ENCODE measurements at places on chromosomes 5 and 9.

- peak; percentile 61 for DNase-seq
These were observed 2.7 kb downstream of the ADAMTS2 start for GRCh38 chr5:179342577-179342976.

DNA sequence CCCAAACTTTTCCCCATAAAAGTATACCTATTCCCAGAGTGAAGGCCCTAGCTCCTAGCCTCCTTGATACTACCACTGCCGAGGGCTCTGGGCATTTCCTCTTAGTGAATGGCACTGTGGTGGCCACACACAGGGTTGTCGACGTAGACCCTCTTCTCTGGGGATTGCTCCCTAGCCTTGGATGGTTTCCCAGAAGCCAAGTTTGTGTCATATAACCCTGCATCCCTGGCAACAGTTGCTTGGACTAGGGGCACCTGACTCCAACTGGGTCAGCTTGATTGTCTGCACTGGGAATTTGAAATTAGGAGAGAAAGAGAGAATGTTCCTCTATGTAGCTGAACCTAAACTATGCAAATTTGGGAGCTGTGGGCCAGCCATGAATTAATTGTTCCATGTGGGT is 32.3 kb upstream of the KIF2A start:
- DNase-seq, result no peak

DNA sequence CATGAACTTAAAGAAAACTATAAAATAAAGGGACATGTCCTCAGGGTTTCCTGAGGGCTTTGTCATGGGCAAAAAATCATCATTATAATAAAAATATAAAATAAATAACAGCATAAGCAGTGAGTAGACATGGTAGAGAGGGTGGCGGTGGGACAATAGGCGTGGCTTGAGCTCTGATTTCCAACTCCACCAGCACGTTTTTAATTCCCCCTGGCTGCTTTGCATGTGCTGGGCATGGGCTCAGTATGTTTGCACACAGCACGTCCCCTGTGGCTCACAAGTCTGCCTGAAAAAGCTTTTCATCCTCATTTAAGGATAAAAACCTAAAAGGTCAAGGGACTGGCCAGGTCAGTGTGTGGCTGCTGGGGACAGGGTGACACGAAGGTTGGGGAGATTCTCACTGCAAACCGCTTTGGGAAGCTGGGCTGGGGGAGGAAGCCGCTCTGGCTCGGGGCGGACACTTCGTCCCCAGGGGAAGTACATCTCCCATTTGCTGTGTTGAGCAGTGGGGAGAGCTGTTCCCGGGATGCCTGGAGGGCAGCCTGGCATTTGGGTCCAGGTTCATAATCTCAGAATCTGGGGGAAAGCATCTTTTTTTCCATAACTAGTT is 32.6 kb downstream of the NKX2-5 start:
- DNase-seq, result no peak

DNA sequence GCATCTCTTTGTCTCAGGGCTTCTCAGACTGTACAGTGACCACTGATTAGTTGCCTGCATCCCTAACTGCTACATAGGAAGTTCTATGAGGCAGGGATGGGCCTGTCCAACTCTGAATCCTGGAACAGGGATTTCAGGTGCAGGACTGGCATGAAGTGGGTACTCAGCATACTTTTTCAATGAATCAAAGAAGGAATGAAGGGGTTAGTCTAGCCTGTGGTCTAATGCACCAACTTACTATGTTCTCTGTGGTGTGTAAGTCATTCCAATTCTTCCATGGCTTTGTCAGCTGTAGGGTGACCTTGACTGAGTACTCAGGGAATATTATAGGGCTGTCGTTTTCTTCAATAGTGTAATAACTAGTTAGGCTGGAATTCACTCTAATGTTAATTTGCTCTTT is 8.3 kb downstream of the COL15A1 start:
- no peak for DNase-seq

- DNase-seq, result no peak
These were observed 90.9 kb upstream of the SLCO6A1 start for GRCh38 chr5:102589661-102590060.

DNA sequence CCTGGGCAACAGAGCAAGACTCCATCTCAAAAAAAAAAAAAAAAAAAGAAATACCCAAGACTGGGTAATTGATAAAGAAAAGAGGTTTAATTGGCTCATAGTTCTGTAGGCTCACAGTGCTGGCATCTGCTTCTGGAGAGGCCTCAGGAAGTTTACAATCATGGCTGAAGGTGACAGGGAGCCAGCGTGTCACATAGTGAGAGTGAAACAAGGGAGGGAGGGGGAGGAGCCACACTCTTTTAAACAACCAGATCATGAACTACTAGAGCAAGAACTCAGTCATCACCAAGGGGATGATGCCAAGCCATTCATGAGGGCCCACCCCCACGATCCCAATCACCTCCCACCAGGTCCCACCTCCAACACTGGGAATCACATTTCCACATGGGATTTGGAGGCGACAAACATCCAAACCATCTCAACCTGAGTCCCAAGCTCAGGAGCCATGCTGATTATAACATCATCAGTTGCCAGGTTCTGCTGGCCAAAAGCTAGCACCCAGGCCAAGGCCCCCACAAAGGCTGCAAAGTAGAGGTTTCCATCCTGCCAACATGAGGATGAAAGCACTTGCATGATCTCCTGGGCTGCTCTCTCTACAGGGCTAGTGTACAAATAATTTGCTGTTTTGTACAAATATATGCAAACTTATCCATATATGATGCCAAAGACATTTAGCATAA is 15.3 kb downstream of the DENND1A start:
- no peak for DNase-seq

DNA sequence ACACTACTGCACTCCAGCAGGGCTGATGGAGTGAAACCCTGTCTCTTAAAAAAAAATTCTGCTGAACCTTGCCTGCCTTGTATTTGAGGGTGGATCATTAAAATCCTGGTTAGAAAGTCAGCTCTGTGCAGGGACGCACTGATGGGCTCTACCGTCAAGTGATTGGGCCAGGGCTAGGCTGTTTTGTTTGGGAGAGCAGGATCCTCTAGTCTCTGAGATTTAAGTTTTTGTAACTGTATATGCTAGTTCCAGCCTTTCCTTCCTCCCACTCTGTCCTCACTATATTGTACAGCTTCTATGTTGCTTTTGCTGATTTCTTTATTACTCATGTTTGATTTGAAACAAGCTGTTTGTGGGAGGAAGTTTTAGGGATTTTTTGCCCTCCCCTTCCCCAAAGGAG is 11.5 kb downstream of the DDX4 start:
- no peak for DNase-seq

GRCh38 chr9:34664281-34665066 is 2.0 kb upstream of the CCL27 start:
- peak; percentile 78 for DNase-seq

DNA sequence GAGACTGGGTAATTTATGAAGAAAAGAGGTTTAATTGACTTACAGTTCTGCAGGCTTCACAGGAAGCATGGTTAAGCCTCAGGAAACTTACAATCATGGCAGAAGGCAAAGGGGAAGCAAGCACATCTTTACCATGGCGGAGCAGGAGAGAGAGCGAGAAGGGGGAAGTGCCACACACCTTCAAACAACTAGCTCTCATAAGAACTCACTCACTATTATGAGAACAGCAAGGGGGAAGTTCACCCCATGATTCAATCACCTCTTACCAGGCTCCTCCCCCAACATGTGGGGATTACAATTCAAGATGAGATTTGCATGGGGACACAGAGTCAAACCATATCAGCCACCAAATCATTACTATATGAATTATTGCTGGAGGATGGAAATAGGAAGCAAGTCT is 30.3 kb upstream of the STX17 start:
- DNase-seq, result no peak

DNA sequence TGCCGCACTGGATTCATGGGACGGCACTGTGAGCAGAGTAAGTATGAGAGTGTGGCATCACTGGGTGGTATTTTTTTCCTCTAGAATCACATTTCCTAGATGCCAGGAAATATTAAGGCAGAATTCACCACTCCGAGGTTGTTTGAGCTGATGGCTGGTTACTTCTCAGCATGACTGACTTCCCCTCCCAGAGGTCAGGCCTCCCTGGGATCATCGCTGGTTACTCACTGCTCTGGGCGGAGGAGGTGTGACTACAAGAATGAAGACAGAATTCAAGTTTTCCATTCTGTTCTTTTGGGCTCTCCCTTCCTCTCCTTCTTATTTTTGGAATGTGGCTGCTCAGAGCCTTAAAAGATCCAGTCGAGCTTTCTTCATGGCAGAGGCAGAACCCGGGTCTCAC is 76.6 kb upstream of the PRRC1 start:
- peak; percentile 63 for DNase-seq

DNA sequence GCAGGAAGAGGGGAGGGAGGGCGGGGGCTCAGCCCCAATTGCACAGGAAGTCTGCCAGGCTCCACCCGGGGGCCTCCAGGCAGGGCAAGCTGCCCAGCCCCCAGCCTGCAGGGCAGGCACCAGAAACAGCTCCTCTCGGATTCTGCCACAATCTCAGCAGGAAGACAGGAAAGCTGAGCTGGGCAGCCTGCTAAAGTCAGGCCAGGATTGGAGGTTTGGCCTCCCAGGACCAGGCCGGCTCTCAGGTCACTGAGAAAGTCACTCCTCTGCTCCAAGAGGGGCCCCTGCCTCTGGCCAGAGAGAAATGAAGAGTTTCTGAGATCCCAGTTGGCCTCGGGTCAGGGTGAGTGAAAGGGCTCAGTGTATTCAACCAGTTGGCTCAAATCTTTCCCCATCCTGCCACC is 54.6 kb upstream of the STXBP1 start:
- peak; percentile 84 for DNase-seq
